ENCODE measurements at places on chromosomes 11 and 22. TPM values are rescaled to one million over a fixed set of nuclear protein-coding genes. Genes with fewer than 3 reads are reported as not detected.

DNA sequence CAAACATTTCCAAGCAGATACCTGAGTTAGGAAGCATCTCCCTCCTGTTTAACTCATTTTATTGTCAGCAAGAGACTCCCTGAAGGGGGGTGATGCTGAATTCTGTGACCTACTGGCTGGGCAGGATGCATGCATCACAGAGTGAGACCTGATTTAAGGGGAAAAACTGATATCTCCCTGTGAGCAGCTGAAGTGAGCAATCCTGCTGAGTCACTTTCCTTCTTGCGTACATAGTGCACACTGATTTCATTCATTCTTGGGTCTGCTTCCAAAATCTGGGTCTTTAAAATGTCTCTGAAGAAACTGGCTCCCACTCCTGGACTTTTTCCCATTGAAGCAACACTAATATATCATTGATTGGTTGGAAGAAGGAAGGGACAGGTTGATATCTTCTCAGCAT, 23.3 kb downstream of the P4HA3 start:
- DNase-seq: no peak

GRCh38 chr11:97015327-97015726, 625.5 kb downstream of the JRKL start:
- no peak for DNase-seq

- no peak for DNase-seq
Measured at GRCh38 chr11:1735271-1735670, 15.1 kb downstream of the IFITM10 start.

DNA sequence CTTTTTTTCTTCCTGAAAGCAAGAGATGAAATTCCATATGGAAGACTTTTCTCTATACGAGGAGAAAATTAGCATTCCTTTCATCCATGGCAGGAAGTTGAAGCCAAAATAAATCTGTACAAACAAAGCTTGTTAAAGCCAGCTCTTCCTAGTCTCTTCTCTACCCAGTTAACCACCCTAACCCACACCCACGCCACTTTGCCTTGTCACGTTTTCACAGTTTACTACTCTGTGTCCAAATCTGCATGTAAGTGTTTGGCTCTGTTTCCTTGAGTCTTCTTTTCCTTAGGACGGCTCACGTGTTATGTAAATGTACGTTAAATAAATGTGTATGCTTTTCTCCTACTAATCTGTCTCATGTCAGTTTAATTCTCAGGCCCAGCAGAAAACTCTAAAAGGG, 7.1 kb upstream of the HMOX1 start:
- DNase-seq: no peak

- DNase-seq: no peak
Measured at GRCh38 chr11:111870522-111870885, 877 bp downstream of the ALG9 start.

DNA sequence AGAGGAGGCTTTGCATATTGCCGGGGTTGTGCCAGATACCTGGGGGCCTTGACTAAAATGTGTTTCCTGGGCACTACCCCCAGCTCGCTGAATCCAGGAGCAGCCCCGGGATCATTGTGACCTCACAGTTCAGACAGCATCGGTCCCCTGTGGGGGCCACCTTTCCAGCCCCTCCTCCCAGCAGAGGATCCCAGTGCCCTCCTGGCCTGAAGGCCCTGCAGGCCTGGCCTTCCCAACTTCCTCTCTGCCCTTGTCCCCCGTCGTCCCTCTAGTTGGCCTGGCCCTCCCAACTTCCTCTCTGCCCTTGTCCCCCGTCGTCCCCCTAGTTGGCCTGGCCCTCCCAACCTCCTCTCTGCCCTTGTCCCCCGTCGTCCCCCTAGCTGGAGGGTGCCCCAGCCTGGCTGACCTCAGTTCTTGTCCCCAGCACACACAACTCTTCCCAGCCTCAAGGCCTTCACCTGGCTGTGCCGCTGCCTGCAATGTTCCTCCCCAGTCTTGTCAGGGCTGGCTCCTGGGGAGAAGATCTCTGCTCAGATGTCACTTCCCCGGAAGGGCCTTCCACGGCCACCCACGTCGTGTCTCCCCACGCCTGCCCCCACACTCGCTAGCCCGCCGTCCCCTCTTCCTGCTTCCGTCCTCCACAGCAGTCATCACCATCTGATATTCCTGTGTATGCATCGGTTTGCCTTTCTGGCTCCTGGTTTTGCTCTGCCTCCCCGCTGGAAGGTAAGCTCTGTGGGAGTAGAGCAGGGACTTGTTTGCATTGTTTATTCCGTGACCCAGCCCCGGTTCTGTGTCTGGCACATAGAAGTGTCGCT, 12.6 kb upstream of the ANO1 start:
- DNase-seq: no peak

- no peak for DNase-seq
Measured at GRCh38 chr11:90178751-90179150, 44.1 kb downstream of the CHORDC1 start.

DNA sequence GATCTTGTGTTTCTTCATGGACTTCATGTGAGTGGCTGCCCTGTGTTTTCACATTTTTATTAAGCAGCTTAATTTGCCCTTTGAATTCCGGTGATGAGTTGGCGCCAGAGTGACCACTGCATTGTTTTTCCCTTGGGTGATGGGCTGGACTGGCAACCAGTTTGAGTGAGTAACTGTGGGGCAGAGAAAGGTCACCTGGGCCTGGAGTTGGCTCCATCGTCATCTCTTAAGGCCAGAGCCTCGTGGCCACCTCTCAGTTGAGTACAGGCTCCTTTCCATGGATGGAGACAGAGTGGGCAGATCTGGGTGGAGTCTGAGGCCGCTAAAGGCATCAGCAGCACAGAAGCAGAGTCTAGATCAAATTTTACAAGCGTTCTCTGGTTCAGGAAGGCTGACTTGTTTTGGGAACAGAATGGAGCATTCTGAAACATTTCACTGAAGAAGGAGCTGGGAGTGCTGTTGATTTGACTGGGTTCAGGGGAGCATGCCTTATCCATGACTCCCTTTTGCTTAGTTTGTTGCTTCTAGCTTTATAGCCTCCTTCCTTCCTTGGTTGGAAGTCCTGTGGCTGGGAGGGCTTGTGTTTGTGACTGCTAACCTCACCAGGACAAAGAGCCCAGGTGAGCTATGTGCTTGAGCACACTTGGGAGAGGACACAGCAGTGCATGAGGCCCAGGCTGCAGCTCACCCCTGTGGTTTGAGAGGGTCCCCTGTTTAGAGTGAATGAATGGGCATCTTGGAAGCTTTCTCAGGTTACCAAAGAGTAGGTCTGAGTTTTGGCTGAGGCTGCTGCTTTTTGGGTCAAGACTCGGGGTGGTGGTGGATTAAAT, 7.8 kb downstream of the BCR start:
- DNase-seq: no peak

The ANGPTL5 gene
- 0.23 TPM for total RNA-seq

The NDUFV1 gene
- 141 TPM for total RNA-seq

The FOLR2 gene
- 22.8 TPM for total RNA-seq

DNA sequence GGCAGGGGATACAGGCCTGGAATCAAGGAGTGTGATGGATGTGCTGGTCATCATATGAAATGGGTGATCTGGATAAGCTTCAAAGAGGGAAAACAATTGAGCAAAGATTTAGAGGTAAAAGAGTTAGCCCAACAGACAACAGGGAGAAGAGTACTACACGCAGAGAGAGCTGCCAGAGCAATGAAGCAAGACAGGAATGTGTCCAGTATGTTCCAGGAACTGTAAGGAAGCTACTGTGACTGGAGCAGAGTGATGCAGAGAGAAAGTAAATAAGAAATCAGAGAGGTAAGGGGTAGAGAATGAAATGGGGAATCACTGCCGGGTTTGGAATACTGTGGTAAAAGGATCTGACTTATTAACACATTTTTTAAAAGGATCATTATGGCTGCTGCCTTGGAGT, 255.1 kb downstream of the DCDC1 start:
- no peak for DNase-seq

DNA sequence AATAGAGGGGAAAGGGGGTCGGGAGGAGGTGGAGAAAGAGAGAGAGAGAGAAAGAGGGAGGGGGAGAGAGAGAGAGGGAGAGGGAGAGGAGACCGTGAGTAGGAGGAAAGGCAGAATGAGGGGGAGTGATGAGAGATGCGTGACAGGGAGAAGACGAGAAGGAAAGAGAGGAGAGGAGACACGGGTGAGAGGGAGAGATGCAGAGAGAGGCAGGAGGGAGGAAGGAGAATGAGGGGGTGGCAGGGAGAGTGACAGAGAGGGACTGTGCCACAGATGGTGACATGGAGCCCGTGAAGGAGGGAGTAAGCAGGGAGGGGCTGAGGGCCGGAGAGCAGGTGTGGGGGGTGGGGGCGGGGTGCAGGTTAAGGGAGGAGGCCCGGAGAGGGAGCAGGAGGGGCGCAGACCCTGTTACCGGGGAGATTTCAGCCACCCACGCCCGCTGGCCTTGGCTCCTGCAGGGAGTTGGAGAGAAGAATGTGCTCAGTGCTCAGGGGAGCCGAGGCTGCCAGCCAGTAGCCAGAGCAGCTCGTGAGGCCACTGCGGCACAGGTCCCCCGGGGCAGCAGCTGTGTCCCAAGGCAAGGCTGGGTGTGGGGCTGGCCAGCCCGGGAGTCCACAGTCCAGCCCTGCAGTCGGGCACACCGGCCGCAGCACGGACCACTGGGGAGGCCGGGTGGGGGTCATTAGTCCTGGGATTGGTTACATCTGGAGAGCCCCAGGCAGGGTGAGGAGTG, at the start of gene SSTR3:
SSTR3 (minus strand) TSS at position 304 of the 733 bp plus-strand sequence. CDS start 4,674 bp downstream, outside the sequence.
- DNase-seq: peak; percentile 62

DNA sequence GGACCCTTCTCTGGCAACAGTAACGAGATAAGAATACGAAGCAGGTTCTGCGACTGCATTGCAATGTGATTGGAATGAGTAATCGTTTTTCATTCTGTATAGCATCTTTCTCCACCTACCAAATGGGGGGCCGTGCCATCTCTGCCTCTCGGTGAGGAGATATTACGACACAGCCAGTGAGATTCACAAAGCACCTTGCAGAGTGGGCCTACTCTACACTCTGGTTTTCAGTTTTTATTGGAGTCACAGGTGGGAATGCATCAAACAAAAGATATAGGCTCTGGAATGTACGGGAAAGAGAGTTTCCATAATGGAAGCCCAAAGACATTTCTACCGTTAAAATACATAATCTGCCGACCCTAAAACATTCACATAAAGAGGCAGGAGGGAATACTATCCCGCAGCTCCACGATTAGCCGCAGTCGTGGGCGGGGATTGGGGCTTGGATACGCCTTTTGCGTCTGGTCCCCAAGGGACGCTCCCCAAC, 423 bp upstream of the RTN3 start:
- DNase-seq: no peak

DNA sequence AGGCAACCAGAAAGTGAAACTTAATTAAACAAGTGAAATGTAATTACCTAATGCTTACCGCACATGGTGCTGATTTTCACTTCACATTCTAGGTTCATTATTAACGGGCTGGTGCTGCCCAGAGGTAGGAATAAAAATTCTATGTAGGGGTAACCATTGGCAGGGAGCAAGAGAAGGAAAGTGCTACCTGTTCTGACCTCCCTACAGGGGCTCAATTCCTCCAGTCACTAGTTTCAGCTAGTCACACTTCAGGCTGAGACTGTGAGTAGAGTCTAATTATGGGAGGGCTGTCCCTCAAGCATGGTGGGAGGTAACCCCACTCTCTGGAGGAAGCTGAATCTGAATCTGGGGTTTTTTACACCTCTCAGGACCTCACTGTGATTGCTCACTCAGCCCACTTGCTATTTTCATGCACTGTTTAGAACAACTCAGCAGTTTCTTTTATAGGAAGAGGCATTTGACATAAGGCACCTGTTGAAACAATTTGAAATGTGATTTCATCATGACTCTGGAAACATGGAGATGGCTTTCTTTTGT, 75.4 kb downstream of the MAML2 start:
- no peak for DNase-seq

Measured in upper lobe of right lung (tissue), 1 donor.